ENCODE measurements at places on chromosomes 6 and 20.

DNA sequence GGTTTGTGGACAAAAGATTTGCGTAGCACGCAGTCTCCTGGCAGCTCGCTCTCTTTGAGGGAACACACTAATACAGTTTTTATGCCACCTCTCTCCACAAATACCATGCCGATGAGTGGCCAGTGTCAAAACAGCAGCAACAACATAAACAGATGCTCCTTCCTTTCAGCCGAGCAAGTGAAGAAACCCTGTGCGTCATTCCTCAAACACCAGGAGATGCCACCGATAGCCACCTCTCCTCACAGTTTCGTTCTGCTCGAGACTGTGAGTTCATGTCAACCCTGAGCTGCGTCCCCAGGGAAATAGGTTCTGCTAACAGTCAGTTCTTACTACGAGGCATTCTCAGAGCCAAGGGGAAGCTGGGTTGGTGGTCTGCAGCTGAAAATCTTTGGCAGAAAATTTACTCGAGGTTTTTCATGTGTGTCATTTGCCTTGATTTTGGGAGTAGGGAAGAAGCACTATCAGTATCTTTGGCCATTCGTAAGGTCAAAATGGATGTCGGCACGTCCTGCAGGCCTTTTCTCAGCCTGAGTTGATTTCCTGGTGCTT lies 59.9 kb downstream of the EYA2 start:
- DNase-seq, result no peak

- DNase-seq, result no peak
Measured at GRCh38 chr6:31920811-31921210, 6.7 kb upstream of the C2 start.

GRCh38 chr6:112269979-112270566 lies 15.7 kb upstream of the LAMA4 start:
- DNase-seq, result no peak

DNA sequence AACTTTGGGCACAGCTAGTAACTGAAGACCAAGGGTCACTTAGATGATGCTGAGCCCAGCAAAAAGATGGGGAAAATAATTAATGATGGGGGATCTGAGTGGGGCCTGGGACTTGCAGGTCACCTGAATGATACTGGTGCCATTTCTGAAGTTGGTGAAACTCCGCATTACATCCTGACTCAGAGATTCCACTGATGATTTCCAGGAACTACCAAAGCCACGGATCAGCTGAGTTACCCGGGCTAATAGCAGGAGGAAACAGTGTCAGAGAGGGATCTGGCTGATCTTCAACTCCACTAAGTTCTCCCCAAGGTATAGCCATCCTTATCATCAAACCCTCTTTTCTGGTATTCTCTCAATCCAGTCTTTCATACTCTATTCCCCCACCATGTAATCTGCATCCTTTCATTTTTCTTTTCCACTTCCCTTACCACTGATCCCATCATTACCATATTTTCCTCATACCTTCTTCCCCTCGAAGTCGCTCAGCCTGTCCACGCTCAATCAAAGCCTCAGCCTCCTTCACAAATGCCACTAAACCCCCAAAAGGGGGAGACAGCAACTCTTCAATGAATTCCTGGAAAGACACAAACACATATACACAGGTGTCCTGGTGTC lies 20.2 kb downstream of the VPS52 start:
- DNase-seq, result no peak

GRCh38 chr6:14333556-14334305 lies 216.2 kb downstream of the CD83 start:
- DNase-seq, result no peak

- no peak for DNase-seq
Measured at GRCh38 chr6:18260448-18261106, 3.8 kb downstream of the DEK start.

- no peak for DNase-seq
Measured at GRCh38 chr20:2690213-2690612, 2.4 kb upstream of the EBF4 start.

Data from NCI-H1092 treated with DMSO at 0.1 percent for 48 hours (cell line).